Smooth muscle cell of the pulmonary artery (primary cell): ENCODE measurements at places on chromosomes 1 and 21. TPM values are rescaled to one million over a fixed set of nuclear protein-coding genes. Genes with fewer than 3 reads are reported as not detected.

The ETNK2 gene
- 0.78 and 1.5 TPM in 2 replicates for total RNA-seq

The PLA2G2D gene
- not detected in 2 replicates for total RNA-seq

The DISP1 gene
- total RNA-seq: 6.6 and 6.9 TPM in 2 replicates

The RGS13 gene
- total RNA-seq: not detected in 2 replicates

The PTBP2 gene
- total RNA-seq: 16.2 and 16.3 TPM in 2 replicates

The KRTAP10-8 gene
- not detected in 2 replicates for total RNA-seq

The VSIG8 gene
- 0.07 TPM in 1 of 2 replicates, not detected in the other for total RNA-seq

The NDUFS2 gene
- 154 and 159 TPM in 2 replicates for total RNA-seq

The TFF2 gene
- not detected in 2 replicates for total RNA-seq

The PKP1 gene
- 0.13 and 0.30 TPM in 2 replicates for total RNA-seq

The SPATA1 gene
- total RNA-seq: 0.46 and 0.63 TPM in 2 replicates

The KRTAP23-1 gene
- total RNA-seq: not detected in 2 replicates

The MEGF6 gene
- total RNA-seq: 87.9 and 91.8 TPM in 2 replicates

The SYNJ1 gene
- total RNA-seq: 10.1 and 13.2 TPM in 2 replicates

The KRTAP19-1 gene
- not detected in 2 replicates for total RNA-seq

The ALG14 gene
- total RNA-seq: 2.7 and 3.5 TPM in 2 replicates

The TPTE gene
- total RNA-seq: not detected in 2 replicates

The ANGPTL3 gene
- total RNA-seq: not detected in 2 replicates

The TRIM63 gene
- total RNA-seq: 0.07 and 0.30 TPM in 2 replicates

The HSD3B1 gene
- not detected in 2 replicates for total RNA-seq

The KDF1 gene
- total RNA-seq: not detected in 2 replicates

The CDC14A gene
- 2.2 TPM in 2 replicates for total RNA-seq

The CD1E gene
- not detected in 2 replicates for total RNA-seq

The GPR37L1 gene
- 0.03 TPM in 1 of 2 replicates, not detected in the other for total RNA-seq

The HEYL gene
- total RNA-seq: 0.30 and 3.1 TPM in 2 replicates

The GUCA2A gene
- not detected in 2 replicates for total RNA-seq

The SH3D21 gene
- total RNA-seq: 10.0 and 13.6 TPM in 2 replicates

The SLC45A3 gene
- total RNA-seq: 3.7 and 4.3 TPM in 2 replicates

The BSND gene
- total RNA-seq: not detected in 2 replicates

The HMCN1 gene
- total RNA-seq: 151 and 193 TPM in 2 replicates

The OR2L5 gene
- total RNA-seq: not detected in 2 replicates

The PODN gene
- 16.0 and 20.9 TPM in 2 replicates for total RNA-seq

The PARP1 gene
- total RNA-seq: 73.8 and 75.6 TPM in 2 replicates

The JAM2 gene
- total RNA-seq: 3.3 and 6.9 TPM in 2 replicates

The KCND3 gene
- total RNA-seq: 0.53 and 4.0 TPM in 2 replicates

The LENEP gene
- total RNA-seq: 0.33 TPM in 1 of 2 replicates, not detected in the other

The PGLYRP3 gene
- total RNA-seq: not detected in 2 replicates

The EXOC8 gene
- 17.2 and 19.0 TPM in 2 replicates for total RNA-seq

The PSMB2 gene
- total RNA-seq: 25.2 and 25.6 TPM in 2 replicates

The PLXNA2 gene
- 9.8 and 18.3 TPM in 2 replicates for total RNA-seq

The UBE2G2 gene
- total RNA-seq: 88.7 and 102 TPM in 2 replicates

The OR2L3 gene
- not detected in 2 replicates for total RNA-seq

The OR2T35 gene
- total RNA-seq: not detected in 2 replicates

The GPN2 gene
- total RNA-seq: 14.3 and 15.6 TPM in 2 replicates

The SLC30A2 gene
- total RNA-seq: not detected in 2 replicates

The TFAP2E gene
- 0.13 and 0.33 TPM in 2 replicates for total RNA-seq

The FMN2 gene
- total RNA-seq: 17.4 and 21.0 TPM in 2 replicates

The SLC1A7 gene
- 0.52 and 1.1 TPM in 2 replicates for total RNA-seq

The ASAP3 gene
- total RNA-seq: 29.4 and 39.1 TPM in 2 replicates

The CELA3A gene
- not detected in 2 replicates for total RNA-seq

The CYP2J2 gene
- total RNA-seq: 0.07 TPM in 1 of 2 replicates, not detected in the other

The C8A gene
- total RNA-seq: not detected in 2 replicates

The CA6 gene
- total RNA-seq: not detected in 2 replicates

The TRIM67 gene
- total RNA-seq: 0.03 and 0.39 TPM in 2 replicates

The MARK1 gene
- total RNA-seq: 1.2 and 2.0 TPM in 2 replicates

The GBP7 gene
- not detected in 2 replicates for total RNA-seq

The OR2AK2 gene
- total RNA-seq: not detected in 2 replicates
